ENCODE measurements at places on chromosomes 3 and 15.

DNA sequence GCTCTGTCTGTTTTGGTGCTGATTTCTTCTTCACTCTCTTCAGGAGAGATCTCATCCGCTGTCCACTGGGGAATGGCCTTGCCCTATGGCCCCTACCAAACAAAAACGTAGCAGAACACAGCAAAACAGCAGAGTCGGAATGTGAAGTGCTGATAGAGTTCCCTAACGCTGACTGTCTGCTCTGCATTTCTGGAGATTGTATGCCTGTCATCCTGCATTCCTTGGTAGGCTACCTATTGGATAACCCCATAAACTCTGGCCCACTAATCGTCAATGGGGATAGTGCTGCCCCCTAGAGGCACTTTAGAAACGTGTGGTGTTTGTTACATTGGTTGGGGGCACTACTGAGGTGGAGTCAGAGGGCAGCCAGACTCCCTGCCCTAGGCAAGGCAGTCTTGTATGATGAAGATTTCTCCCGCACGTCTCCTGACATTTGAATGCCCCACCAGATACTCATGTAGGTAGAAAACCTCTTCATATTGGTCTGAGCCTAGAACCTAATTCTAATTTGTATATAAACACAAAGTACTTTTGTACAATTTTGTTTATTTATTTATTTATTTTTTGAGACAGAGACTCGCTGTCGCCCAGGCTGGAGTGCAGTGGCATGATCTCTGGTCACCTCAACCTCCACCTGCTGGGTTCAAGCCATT, 15.6 kb upstream of the MAGEF1 start:
- peak; percentile 56 for DNase-seq

DNA sequence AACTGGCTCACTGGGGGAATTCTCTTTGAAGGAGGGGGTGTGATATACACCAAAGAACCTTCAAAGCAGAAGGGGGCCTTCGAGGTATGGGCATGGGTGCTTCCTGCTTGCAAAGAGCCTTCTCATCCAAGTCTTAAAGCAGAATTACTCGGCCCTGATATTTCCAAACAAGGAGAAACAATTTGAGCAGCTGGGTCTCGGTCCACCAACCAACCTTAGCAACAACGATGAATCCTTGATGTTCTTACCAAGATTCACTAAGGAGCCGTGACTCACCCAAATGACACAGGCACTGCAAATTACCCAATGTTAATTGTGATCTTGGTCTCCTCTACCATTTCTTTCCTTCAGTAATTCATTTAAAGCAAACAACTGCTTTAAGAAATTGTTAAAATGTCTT, 7.7 kb downstream of the HOMER2 start:
- DNase-seq: no peak

GRCh38 chr3:87595798-87596197, 319.4 kb upstream of the POU1F1 start:
- DNase-seq: no peak

- DNase-seq: peak; percentile 86
Observed at GRCh38 chr3:173913397-173913796, 515.9 kb downstream of the NLGN1 start.

DNA sequence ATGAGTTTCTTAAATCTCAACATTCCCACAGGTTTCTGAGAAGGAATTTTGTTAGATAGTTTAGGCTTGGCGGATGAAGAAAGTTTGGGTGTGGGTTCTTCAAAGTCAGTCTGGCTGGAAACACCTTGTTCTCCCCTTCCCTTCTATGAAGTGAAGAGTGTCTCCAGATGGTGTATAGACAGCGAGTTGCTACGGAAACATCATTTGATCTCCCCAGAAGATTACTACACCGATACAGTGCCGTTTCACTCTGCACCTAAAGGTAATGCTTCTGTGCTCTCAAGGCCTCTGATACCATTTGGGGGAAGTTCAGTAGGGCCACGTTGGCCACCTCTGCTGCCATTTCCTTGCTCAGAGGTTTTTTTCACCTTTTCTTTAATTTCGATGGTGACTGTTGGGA, 20.6 kb downstream of the DLEC1 start:
- no peak for DNase-seq

DNA sequence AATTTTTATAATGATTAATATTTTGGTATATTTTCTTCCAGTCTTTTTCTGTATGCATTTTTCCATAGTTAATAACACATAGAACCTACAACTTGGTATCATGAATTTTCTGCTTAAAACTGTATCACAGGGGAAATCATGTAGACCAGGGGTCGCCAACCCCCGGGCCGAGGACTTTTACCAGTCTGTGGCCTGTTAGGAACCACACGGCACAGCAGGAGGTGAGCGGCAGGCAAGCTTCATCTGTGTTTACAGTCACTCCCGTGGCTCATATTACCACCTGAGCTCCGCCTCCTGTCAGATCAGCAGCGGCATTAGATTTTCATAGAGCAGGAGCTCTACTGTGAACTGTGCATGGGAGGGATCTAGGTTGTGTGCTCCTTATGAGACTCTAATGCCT, 54.7 kb downstream of the RPL22L1 start:
- peak; percentile 16 for DNase-seq

DNA sequence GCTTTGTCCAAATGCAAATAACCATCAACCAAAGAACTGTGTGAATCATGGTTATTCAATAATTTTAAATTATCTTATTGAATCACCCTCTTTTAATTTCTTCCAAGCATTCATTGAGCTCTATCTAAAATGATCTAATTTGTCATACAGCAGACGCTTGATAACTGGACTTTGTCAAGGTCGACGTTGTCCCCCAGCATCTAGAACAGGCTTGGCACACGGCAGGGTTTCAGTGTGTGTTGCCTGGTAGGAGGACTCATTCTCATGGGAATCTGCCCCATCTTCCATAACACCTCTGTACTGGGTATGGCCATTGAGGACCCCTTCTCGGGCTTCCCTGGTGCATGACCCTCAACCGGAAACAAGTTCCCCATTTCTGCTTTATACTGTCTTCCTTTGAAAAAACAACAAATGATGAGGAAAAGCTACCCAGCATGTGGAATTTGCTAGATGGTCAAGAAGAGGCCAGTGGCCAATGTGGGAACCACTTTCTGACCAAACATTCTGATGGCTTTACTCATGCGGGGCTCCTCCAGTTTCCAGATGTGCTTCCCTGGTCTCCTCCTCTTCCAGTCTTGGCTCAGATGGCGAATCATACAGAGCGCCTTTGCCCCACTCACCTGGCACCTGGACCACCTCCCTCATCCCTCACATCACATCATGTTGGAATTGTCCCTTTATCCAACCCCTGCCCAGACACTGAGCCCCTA, 41.7 kb upstream of the SEC22A start:
- DNase-seq: no peak

- no peak for DNase-seq
Observed at GRCh38 chr3:3080309-3080708, 29.9 kb downstream of the IL5RA start.

DNA sequence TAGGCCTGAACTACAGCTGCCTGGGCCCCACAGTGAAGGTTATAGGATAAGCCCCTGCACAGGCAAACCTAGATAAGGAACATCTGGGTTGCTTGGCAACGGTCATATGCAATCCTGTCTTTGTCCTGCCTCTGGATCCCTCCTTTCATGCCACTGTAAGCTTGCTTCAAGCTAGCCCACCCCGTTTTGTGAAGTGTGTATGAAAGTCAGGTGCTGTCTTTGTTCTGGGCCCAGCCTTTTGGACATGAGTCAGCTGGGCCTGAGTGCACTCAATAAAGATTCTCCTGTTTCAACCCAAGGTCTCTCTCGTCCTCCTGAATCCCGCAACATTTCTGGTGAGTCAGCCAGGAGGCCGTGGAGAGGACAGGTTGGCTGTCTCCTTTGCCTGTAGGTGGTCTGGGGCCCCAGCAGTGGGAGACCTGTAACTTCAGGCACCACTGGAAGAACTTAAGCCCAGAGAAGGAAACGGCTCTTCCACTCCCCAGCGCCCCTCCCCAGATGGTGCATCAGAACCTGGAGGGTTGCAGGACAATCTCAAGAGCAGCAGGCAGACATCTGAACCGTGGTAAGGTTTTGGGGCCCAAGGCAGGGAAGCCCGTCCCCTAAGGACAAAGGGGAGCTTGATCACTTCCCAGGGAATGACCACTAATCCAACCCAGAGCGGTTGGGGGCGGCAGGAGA, 8.3 kb upstream of the SLC9C1 start:
- no peak for DNase-seq

DNA sequence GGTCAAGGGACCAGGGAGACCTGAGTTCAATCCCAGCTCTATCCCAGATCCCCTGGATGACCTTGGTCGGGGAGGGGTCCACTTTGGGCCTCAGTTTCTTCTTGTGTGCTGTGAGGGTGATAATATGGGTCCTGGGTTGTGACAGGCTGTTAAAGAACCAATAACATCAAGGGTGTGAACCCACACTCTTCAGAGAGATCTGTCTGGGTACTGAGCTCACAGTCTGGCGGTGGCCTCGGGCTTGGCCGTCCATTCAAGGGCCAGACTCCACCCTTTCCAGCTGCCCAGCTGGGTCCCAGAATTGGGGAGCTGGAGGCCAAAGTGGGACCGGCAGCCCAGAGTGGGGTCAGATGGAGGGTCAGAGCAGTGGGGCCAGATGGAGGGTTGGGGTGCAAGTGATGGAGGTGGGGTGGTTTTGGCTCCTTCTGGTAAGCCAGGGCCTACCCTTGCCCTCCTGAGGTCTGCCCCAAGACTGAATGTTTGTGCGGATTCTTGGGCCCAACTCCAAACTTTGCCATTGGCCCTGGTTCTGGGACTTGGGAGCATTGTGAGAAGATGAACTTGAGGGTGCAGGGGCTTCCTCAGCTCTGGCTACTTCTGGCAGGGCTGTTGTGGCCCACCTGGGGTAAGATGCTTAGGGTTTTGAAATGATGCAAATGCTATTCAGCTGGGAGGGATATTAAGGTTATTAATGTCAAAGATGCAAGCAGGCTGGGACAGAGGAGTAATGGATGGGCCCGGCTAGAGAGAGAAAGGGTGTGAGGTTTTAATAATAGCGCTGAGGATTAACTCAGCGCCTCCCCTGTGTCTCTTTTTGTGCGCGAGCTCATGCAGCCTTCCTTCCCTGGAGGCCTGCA, 1.5 kb downstream of the CORO2B start:
- no peak for DNase-seq

DNA sequence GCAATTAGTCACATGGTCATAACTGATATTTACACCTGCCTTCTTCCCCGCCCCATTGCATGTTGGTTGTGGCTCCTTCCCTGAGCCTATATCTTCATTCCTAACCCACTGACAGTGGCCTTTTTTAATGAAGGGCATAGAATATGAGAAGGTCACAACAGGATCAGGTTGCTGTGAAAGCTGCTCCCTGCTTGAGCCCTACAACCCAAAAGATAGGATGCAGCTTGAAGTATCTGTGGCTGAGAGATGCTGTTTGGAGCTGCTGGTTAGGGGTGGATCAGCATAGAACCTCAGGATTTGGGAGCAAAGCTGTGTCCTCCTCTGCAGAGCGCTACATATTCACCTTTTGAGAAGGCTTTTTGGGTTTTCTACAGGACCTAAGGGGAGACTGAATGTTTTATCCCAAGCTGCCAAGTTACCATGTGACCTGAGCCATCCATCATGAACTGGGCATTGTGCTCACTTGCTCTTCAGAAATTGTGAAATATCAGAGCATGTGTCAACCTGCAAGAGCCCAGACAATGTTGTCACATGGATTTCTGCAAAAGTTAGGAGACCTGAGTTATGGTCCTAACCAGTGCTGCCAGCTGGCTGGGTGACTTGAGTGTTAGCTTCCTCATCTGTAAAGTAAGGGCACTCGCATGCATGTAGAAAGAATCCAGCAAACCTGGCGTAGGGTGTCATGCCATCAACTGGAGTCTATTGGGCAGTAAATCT, 49.8 kb upstream of the ARL8B start:
- DNase-seq: no peak

DNA sequence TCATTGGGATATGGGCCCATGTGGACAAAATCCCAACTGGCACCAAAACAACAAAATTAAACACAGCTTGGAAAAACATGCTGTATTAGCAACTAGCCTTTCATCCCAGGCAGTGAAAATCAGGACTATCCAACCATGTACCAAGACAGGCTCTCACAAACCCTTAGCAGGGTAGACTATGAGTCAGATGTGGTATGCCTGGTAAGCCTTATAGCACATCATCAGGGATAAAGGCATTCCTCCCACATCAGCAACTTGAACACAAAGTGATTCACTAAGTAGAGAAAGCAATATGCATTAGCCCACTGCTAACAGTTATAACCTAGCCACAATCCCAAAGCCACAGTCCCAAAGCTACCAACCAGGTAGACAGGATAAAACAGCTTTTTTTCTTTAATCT, 8.0 kb downstream of the CEP152 start:
- DNase-seq: no peak

GRCh38 chr3:121462565-121462964, 83.2 kb downstream of the POLQ start:
- no peak for DNase-seq

- DNase-seq: peak; percentile 73
Observed at GRCh38 chr3:184154885-184155643, at the start of gene DVL3. Gene DVL3 (plus strand): TSS chr3:184155377. CDS start chr3:184155636, 259 bp downstream.

GRCh38 chr3:180430896-180431295, 171.1 kb upstream of the TTC14 start:
- DNase-seq: no peak

DNA sequence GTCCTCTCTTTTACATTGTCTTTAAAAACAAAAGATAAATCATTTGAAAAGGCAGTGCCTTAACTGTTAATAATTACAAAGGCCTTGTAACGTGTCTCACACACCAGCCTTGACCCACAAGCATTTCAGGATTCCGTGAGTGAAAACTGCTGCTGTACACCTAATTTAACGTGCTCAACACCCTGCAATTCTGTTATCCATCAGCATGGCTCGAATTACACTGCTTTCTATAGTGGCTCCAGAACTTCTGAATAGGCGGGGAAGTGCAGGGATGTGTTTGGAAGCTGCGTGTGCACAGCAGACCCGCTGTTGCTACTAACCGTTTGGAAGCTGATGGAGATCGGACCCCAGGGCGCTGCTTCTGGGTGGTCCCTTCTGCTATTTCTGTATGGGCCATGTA, 9.9 kb upstream of the ETFA start:
- no peak for DNase-seq

DNA sequence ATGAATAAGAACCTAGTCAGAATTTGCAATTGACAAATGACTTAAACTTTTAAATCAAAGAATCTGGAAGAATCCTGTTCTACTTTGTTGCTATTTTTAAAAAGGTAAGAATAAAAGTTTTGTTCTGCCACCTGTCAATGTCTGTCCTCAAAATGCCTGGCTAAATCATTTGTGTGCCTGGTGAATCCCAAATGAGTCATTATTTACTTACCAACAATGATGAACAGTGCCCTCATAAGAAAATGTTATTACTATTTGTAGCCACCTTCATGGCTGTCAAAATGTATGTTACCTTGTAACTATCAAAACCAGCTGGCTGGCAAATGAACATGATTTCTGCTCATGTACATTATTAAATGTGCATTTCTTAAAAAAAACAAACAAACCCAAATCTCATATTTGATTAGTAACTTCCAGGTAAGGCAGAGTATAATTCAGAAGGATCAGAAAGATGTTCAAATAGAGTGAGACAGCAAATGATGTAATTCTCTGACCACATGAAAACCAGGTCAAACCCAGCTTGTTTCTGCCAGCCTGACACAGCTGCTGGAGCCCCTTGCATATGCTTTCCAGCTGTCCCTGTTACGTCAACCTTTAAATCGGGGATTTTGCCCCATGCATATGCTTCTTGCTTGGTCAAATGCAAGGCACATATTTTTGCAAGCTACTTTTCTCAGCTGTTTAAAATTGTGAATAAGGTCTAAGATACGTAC, 137.9 kb downstream of the SSR3 start:
- no peak for DNase-seq

GRCh38 chr3:195139876-195140240, 131.1 kb downstream of the XXYLT1 start:
- no peak for DNase-seq

Measured in RPMI8226 (cell line).